Fibroblast of skin of right biceps (primary cell): ENCODE measurements at places on chromosomes 7 and 10.
A peak's percentile ranks its signal among the peaks of the same experiment; 100 is the strongest.

GRCh38 chr7:22452960-22453558 lies 46.9 kb downstream of the STEAP1B start:
- no peak for DNase-seq

DNA sequence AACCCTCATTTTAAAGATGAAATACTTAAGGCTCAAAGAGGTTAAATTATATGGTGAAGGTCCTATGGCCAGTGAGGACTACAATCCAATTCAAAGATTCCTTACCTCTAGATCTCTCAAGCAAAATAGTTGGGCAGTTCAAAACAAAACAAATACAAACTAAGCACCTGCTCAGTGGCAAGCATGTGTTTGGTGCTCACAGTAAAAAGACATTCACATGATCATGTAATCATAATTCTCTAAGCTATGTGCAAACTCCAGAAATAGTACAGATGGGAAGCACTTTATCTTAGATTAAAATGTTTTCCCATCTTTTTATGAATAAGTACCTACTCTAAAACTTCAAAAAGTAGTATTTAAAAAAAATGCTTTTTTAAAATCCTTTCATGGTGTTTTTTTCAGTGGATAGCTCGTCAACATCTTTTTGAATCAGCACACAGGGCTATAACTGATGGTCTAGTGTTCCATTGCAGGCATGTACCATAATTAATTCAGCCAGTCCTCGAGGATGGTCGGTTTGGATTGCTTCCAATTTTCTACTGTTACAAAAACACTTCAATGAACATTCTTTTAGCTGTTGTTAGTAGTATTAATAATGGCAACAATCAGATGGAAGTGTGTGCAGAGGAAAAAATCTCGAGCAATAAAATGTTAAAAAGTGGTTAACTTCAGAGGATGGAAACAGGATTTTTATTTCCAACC lies 58.4 kb downstream of the CHCHD3 start:
- peak; percentile 56 for DNase-seq

DNA sequence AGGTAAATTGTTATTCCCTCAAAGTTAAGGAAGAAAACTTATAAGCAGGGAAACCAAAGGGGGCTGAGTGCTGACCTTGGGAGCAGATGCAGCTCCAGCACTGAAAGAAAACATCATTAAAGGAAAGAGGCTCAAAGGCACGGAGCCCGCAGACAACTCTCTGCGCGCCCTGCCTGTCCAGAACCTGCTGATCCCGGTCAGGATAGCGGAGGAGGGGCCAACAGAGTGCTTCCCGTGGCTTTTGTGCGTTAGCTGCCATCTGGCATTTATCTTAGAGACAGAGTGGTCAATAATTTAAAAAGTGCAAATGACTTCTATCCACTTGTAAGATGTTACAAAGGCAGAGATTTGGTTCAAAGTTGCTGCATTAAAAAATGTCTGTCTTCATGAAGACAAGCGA lies 162.1 kb downstream of the FANK1 start:
- DNase-seq: no peak

- no peak for DNase-seq
These were observed 892 bp downstream of the CRHR2 start for GRCh38 chr7:30681331-30681797.

DNA sequence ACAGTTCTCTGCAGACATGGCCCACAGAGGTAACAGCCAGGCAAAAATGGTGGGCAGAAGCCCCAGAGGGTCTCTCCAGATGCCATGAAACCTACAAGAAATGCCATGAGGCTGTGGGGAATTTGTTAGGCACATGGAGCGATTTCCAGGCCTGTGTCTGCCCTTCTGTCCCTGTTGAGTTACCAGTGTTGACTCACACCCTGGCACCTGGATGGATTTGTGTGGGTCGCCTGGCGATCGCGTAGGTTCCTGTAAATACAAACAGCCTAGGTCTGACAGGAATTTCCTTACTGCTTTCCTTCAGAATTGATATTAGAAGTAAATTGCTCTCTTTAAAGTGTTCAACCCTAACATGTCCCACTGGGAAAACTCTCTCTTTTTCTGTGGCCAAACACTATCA lies 164.9 kb upstream of the EEPD1 start:
- DNase-seq: no peak

GRCh38 chr7:116661865-116662264 lies 10.1 kb upstream of the MET start:
- DNase-seq: no peak

DNA sequence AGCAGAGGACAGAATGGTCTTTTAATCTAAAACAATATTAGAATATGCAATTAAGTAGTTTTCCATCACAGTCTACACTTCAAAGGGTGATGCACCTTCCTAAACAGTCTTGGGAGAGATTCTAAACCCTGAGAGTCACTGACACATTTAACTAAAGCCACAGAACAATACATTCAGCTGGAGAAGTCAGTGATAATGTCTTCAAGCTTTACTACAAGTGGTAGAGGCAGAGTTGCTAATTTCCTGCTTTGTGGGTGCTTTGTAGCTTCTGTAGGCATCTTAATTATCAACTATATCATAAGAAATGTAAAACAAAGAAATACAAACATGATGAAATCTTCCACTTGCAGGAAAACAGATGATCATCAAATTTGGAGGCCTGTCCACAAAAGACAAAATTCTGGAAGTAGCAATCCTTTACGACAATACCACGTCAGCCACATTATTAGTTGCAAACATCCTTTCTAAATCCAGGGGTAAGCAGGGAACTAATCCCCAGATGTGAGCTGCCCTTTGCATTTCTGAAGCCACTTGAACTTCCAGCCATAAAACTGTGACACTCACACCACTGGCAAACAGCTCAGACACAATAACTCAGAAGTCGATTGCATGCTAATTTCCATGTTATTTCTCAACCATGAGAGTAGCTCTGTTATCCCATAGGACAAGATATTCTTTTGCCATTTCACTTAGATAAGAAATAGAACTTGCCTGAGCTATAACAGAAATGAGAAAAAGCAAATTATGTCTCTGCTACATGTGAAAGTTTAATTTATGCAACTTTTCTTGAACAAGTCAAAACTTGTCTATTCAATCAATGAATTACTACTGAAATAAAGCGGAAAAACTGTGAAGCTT lies 212.2 kb downstream of the FAM107B start:
- no peak for DNase-seq

DNA sequence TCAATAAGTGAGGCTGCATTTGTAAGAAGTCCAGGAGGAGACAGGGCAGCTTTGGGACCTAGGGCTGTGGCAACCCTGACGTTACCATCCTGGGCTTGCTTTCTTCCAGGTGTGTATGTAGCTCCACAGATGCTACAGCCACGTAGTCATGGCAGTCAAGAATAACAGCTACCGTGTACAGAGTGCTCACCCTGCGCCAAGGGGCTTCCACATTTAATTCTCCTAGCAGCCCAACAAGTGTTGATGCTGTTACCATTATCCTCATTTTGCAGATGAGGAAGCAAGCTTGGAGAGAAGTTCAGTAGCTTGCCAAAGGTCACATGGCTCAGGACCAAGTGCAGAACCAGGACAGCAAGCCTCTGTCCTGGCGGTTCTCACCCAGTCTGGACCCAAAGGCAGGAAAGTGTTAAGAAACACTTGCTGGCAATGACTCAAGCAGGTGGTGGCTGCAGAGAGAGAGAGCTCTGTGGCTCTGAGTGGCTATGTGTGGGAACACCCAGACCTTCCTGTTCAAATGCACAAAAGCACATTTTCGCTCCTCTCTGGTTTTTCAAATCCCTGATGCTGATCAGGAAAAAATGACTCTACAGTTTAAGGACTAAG lies 89.8 kb downstream of the CREM start:
- DNase-seq: no peak

- no peak for DNase-seq
These were observed 714.5 kb upstream of the POT1 start for GRCh38 chr7:125644109-125644508.

GRCh38 chr10:27620430-27621397 lies 116.6 kb downstream of the RAB18 start:
- peak; percentile 96 for DNase-seq

GRCh38 chr10:5632446-5632845 lies 33.9 kb downstream of the ASB13 start:
- no peak for DNase-seq

DNA sequence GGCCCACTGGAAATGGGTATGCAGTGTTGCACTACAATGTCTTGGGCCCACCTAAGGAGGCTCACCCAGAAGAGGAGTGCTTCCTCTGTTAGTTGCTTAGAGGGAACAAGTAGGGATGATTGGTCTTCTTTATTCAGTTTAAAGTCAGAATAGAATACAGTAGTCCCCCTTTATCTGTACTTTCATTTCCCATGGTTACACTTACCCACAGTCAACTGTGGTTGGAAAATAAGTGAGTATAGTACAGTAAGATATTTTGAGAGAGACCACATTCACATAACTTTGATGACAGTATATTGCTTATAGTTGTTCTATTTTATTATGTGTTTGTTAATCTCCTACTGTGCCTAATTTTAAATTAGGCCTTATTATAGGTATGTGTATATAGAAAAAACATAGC lies 151.4 kb downstream of the COL28A1 start:
- DNase-seq: no peak

DNA sequence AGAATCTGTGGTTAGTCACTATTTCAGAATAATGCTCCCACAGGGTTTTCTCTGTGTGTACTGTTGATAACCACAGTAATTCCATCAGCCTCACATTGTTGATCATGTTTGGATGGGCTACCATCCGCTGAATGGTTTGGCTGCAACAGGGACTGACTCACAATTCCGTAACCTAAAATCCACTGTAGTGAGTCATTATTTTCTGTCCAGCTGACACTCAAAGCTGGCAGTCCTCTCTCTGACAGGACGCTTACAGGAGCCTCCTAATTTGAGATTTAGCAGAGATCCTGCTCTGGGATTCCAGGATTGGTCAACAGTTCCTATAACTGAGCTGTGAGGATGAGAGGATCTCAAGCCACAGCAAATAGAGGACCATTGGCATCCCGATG lies 32.7 kb downstream of the VWA2 start:
- DNase-seq: peak; percentile 95

- DNase-seq: no peak
These were observed 49.9 kb downstream of the NEUROD6 start for GRCh38 chr7:31290601-31291000.

DNA sequence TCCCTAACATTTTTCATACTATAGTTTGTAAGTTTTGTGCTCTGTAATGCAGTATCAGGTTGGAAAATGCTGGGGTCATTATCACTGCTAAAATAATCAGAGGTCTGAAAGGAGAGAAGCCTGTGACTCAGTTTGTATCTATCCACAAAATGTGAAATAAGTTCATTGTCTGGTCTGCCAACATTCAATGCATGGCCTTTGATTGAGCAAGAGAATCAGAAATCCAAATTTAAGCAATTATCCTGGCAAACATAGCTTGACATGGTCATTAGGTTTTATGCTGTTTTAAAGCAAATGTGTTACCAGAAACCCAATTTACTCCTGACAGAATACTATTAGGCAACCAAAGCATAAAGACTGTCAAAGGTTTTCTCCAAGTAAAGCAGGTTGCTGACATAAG lies 709.7 kb upstream of the SEMA3D start:
- no peak for DNase-seq

GRCh38 chr10:96341219-96342182 lies 17.3 kb downstream of the OPALIN start:
- DNase-seq: no peak

GRCh38 chr10:71713135-71714030 lies 6.2 kb downstream of the C10orf105 start:
- peak; percentile 61 for DNase-seq

GRCh38 chr10:85600026-85600743 lies 766.4 kb downstream of the GRID1 start:
- DNase-seq: no peak

GRCh38 chr10:109886037-109886780 lies 37.1 kb downstream of the XPNPEP1 start:
- DNase-seq: no peak

GRCh38 chr7:22357311-22358175 lies 589 bp upstream of the RAPGEF5 start:
- DNase-seq: peak; percentile 2

- no peak for DNase-seq
These were observed 8.1 kb downstream of the THNSL1 start for GRCh38 chr10:25024528-25024927.

- no peak for DNase-seq
These were observed 17.8 kb upstream of the CCNJ start for GRCh38 chr10:96025566-96025965.

DNA sequence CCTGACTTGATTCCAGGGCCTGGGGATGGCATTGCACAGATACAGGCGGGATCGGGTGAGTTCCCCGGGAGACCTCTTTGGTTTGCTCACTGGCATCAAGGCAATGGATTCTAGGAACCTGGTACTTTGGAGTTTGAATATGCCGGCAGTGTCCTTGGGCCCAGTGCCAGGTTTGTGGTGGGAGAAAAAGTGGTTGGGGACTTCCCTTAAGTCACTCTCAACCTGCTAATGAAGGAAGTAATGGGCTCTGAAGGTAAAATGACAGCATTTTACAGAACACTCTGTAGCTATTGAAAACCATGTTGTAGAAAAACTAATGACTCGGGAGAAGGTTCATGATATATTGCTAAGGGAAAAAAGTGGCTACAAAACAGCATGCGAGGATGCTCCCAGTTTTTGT lies 129.9 kb downstream of the CFAP58 start:
- no peak for DNase-seq
